ENCODE measurements at places on chromosomes 1 and 21. TPM values are rescaled to one million over a fixed set of nuclear protein-coding genes. Genes with fewer than 3 reads are reported as not detected.

Gene KIF2C
- total RNA-seq: 8.6 TPM

Gene SDHB
- total RNA-seq: 58.9 TPM

Gene HAO2
- not detected for total RNA-seq

Gene CD1B
- total RNA-seq: not detected

Gene DCDC2B
- total RNA-seq: not detected

Gene ITPKB
- 0.34 TPM for total RNA-seq

Gene DISP1
- total RNA-seq: 9.6 TPM

Gene OR10T2
- not detected for total RNA-seq

Gene OR6N1
- not detected for total RNA-seq

Gene CD34
- total RNA-seq: 0.20 TPM

Gene BSND
- total RNA-seq: not detected

Gene TNNI3K
- not detected for total RNA-seq

Gene RGS4
- 31.6 TPM for total RNA-seq

Gene MPL
- total RNA-seq: not detected

GRCh38 chr1:226181996-226182714, 4.4 kb downstream of the ACBD3 start:
- DNase-seq: peak; percentile 19
- H3K4me3 ChIP-seq: peak overlapping the region; percentile 52
- peak overlapping the region; percentile 83 for H3K27ac ChIP-seq
- H3K4me1 ChIP-seq: peaks cover 31% of the 10 kb centered on the region

GRCh38 chr1:31749785-31750735, 14.1 kb downstream of the ADGRB2 start:
- H3K27ac ChIP-seq: no peak overlapping the region
- H3K36me3 ChIP-seq: no peaks in the 10 kb centered on the region
- no peak overlapping the region for H3K4me3 ChIP-seq
- H3K4me1 ChIP-seq: peaks cover 22% of the 10 kb centered on the region
- no peak for DNase-seq
- peaks cover 20% of the 10 kb centered on the region for H3K27me3 ChIP-seq

DNA sequence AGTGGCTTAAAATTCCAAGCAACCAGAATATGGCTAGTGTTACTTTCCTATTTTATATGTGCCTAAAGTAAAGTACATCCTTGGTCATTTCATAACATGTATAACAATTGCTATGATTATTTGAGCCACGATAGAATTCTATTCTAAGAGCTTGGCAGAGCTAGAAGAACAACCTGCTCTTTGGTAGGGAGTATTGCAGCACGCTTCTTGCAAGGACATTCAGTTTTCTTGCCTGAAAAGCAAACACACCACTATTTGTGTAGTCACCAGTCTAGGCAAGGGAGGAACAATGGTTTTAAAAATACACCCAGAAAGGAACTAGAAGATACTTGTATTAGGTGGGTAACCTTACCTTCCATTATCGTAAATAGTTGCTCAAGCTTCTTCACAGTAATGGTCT, 51.5 kb downstream of the CNST start:
- no peaks in the 10 kb centered on the region for H3K27me3 ChIP-seq
- peaks cover 4% of the 10 kb centered on the region for H3K36me3 ChIP-seq
- no peak overlapping the region for H3K27ac ChIP-seq
- peaks cover 3% of the 10 kb centered on the region for H3K4me1 ChIP-seq

DNA sequence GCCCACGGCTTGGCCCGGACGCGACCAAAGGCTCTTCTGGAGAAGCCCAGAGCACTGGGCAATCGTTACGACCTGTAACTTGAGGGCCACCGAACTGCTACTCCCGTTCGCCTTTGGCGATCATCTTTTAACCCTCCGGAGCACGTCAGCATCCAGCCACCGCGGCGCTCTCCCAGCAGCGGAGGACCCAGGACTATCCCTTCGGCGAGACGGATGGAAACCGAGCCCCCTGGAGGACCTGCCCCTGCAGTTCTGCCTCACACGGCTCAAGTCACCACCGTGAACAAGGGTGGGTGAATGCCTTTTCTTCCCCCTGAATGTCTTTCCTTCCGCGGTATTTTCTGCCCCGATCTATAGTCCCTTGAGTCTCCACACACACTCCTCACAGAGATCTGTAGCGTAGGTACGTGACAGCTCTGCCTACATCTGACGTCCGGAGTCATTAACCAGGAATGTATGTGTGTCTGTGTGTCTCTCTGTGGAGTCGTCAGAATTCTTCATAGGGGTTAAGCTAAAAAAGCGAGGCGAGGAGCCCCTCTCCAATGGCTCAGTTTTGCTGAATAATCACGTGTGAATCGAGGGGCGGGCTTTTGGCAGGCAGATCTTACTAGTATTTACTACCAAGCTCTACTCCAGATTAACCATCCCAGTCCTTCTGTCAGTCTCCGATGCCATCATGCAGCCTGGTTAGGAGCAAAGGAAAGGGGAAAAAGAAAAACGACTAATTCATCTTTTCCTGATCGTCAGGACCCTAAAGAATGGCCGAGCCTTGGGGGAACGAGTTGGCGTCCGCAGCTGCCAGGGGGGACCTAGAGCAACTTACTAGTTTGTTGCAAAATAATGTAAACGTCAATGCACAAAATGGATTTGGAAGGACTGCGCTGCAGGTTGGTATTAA, at the start of gene CDKN2C:
Gene CDKN2C, plus strand, starts transcription at position 635 of the 898 bp plus-strand sequence. Its CDS starts 124 bp downstream, at position 759.
- peak within 1 kb of the TSS; percentile 97 for H3K4me3 ChIP-seq
- DNase-seq: peak; percentile 61
- peak within 1 kb of the TSS; percentile 52 for H3K27ac ChIP-seq
- H3K4me1 ChIP-seq: peaks cover 12% of the 10 kb centered on the region

GRCh38 chr1:109625176-109625575, 5.5 kb downstream of the AMPD2 start:
- H3K27me3 ChIP-seq: peaks cover 7% of the 10 kb centered on the region
- H3K36me3 ChIP-seq: no peaks in the 10 kb centered on the region
- H3K4me3 ChIP-seq: peak overlapping the region; percentile 55
- no peak overlapping the region for H3K27ac ChIP-seq
- H3K4me1 ChIP-seq: peaks cover 19% of the 10 kb centered on the region

GRCh38 chr1:79190074-79190473, 183.5 kb upstream of the ADGRL4 start:
- peaks cover 2% of the 10 kb centered on the region for H3K27me3 ChIP-seq
- no peak overlapping the region for H3K27ac ChIP-seq
- no peak overlapping the region for H3K4me3 ChIP-seq

GRCh38 chr1:88678405-88678804, 5.7 kb upstream of the PKN2 start:
- H3K36me3 ChIP-seq: no peaks in the 10 kb centered on the region
- H3K27me3 ChIP-seq: no peaks in the 10 kb centered on the region
- no peak overlapping the region for H3K4me3 ChIP-seq
- H3K4me1 ChIP-seq: no peaks in the 10 kb centered on the region

DNA sequence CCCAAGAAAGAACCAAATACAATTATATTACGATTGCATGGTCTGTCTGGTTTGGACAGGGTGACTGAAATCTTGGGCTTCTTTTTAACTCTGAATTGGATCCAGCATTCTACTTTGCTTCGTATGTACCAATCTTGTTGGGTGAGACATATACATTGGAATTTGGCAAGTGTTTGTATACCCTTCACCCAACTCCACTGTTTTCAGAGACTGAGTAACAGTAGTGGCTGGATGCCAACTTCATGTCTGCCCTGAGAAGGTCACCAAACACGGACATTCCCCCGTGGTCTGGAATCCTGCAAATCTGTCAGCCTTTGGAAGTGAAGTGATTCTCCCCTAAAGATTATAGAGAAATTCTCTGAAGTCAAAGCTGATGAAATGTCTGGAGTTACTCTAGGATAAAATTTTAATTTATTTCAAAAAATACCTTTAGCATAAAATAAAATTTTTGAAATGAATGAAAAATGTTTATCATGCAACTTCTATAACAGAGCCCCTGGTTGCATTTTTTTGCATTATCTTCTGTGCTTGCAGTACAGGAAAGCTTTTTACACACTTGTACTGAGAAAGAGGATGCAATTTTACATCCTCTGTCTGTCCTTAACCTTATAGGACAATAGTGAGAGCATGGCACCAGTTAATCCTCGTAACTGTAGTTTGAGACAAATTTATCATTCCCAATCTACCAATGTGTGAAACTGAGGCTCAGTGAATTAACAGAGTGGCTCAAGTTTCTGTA, 201.8 kb downstream of the DISC1 start:
- peaks cover 12% of the 10 kb centered on the region for H3K4me1 ChIP-seq
- peaks cover 1% of the 10 kb centered on the region for H3K27me3 ChIP-seq
- H3K36me3 ChIP-seq: no peaks in the 10 kb centered on the region
- H3K27ac ChIP-seq: no peak overlapping the region

GRCh38 chr1:209353053-209353452, 230.5 kb upstream of the CAMK1G start:
- no peak for DNase-seq
- H3K27ac ChIP-seq: no peak overlapping the region
- no peaks in the 10 kb centered on the region for H3K27me3 ChIP-seq
- no peaks in the 10 kb centered on the region for H3K36me3 ChIP-seq
- H3K4me1 ChIP-seq: no peaks in the 10 kb centered on the region

Measured in glutamatergic neuron (in vitro differentiated cells).